Colonic mucosa (tissue), 4 donors: ENCODE measurements at places on chromosomes 5 and 9. TPM values are rescaled to one million over a fixed set of nuclear protein-coding genes. Genes with fewer than 3 reads are reported as not detected.

Gene GABBR2
- not detected for total RNA-seq

Gene SMIM33
- 5.9 TPM for total RNA-seq

- DNase-seq = peak; percentile 69
Observed at GRCh38 chr9:81737871-81738507, 48.6 kb upstream of the TLE1 start.

DNA sequence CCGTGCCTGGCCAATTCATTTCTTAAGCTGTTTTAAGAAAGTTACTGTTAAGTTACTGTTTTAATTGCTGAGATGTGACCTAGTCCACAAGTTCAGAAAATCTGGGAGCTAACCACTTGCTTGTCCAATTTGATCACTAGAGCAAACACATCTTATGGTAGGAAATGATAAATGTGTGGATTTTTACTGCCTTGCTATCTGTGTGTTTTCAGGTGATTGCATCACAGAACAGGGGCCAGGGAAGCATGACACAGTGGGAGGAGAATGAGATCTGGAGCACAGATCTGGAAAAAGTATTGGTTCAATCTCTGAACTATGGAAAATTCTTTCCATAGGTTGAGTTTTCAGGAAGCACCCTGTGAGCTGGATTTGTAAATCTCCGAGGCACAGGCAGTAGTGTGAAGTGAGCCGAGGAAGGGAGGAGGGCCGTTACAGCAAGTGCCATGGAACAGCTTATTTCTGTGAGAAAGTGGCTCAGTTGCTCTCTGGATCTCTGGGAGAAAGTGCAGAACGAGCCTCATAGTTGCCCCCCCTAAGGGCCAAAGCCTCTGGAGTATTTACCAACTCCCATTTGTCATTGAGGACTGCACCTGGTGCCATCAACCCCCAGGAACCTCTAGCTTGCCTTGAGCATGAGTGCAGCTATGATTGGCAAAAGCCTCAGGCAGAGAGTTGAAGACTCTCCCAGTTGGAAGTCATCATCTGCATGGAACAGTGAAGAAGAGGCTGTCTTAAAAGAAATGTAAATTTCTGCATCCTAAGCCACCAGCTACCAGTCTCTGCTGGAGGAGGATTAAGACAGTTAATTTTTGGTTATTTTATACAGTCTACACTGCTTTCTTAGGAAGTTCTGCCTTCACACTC lies 161.8 kb upstream of the CLINT1 start:
- no peak for DNase-seq

- no peak for DNase-seq
Observed at GRCh38 chr5:96096724-96097123, 135.1 kb upstream of the ELL2 start.

GRCh38 chr9:132996526-132996925 lies 18.0 kb downstream of the GFI1B start:
- DNase-seq = no peak
